Thymus (tissue), 14 donors: ENCODE measurements at places on chromosomes 5 and 9.

DNA sequence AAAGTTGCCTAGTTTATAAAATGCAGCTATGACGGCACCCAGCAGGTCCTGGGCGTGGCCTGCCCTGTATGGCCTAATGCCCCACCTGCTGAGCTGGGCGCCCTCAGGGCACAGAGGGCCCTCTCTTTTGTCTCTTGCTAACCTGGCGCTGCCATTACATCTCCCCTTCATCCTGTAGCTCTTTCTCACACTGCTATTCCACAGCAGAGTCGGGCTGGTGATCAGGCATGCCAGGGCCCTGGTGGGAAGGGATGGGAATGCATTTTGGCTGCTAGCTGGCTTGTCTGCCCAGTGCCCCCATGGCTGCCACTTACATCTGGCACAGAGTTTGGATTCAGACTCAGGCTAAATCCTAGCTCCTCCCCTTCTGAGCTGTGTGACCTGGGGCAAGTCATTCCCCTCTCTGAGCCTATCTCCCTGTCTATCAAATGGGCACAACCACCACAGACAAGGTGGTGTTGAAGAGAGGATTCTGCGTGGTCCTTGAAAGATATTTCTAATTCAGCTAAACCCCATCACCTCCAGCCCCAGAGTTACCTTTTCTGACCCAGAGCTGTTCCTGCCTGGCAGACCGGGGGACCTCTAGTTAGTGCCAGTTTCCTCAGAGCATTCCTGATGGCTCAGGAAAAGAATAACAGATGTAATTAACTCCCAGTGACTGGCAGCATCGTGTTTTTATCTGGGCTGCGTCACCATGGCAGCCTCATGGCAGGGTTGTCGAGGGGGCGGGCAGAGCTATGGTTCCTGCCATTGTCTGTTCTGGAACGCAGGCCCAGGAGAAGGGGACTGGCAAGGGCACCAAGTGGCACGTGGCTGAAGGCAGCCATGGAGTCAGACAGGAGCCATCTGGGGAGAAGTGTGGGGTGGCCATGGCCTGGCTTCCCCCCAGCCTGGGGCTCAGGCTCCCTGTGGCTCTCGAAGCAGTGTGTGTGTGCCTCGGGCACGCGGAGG lies 6.3 kb downstream of the PRR7 start:
- no peak for DNase-seq

GRCh38 chr5:39665328-39665727 lies 240.5 kb upstream of the DAB2 start:
- DNase-seq, result no peak

- no peak for DNase-seq
Observed at GRCh38 chr9:131668439-131669268, 71.2 kb downstream of the RAPGEF1 start.

- DNase-seq, result no peak
Observed at GRCh38 chr5:9524941-9525340, 20.9 kb downstream of the SEMA5A start.

DNA sequence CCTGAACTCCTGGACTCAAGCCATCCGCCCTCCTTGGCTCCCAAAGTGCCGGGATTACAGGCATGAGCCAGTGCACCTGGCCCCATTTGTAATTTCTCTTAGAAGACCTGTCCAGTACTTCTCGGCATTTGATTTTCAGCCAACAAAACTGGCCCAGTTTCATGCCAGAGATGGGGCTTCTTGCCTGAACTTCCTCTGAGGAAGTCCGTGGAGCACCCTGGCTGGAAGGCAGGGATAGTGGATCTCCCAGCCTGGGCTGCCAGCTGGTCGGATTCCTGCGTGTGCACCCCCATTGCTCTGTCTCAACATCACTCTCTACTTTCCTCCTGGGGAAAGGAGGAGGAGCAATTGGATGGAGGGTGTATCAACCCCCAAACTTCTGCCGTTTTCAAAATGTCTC lies 39.0 kb downstream of the FAM78A start:
- no peak for DNase-seq

DNA sequence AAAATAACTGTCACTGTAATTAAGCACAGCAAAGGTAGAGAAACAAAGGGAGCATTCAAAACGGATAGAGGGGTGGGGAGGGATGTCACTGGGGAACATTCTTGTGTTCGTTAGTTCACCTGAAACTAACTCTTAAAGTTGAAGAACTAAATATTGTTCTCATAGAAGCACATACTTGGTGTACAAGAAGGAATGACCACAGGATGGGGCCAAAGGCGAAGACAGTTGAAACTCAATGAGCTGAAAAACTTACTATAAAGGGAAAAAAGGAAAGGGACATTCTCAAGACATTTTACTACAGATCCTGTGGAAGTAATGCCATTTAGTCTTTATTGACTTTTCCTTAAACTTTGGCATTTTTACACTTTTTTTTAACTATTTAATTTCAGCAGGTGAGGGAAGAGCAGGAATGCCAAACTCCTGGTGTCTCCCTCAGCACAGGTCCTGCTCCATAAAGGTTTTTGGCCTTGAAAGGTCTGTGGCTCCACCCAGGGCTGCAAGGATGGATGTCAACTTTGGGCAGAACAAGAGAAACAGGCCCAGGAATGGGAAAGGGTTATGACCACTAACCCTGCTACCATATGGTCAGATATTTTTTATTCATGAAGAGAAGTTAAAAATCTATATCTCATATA lies 197.6 kb upstream of the RASA1 start:
- DNase-seq, result no peak

DNA sequence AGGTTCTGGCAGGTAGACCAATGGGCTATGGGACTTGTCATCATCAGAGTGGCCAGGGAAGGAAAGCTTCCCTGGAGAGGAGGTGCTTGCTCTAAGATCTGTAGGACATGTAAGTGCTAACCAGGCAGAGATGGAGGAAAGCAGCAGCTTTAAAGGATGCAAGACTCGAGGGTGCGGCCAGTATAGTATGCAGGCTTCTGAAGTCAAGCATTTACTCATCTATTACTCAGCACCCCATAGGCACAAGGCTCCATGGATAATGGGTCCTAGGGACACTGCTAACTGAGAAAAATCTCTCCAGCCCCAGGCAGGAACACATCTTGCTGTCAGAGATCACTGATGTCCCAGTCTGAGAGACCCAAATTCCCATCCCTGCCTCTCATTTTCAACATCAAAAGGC lies 49.7 kb downstream of the WWC1 start:
- no peak for DNase-seq

DNA sequence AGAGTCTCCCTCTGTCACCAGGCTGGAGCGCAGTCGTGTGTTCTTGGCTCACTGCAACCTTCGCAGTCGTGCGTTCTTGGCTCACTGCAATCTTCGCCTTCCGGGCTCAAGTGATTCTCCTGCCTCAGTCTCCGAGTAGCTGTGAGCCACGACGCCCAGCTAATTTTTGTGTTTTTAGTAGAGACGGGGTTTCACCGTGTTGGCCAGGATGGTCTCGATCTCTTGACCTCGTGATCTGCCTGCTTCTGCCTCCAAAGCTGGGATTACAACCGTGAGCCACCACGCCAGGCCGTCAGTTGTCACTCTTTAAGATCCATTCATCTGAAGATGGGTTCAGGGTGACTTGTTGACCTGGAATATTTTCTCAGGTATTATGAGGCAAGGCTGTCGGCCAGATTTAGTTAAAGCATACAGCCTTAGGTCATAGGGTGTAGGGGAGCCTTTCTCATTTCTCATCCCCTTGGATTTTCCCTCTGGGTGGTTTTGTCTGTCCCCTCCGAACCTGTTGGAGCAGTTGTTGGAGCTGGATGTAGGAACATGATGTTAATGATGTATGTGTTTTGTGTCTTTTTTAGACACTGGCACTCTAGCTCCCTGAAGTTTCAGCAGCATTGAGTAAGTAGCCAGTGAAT lies 1.6 kb downstream of the SLC22A5 start:
- no peak for DNase-seq

GRCh38 chr5:59746241-59746765 lies 147.2 kb downstream of the PDE4D start:
- no peak for DNase-seq

GRCh38 chr5:122882831-122883230 lies 37.4 kb downstream of the SNX24 start:
- no peak for DNase-seq

- DNase-seq, result no peak
Observed at GRCh38 chr9:122286764-122287163, 22.1 kb downstream of the MRRF start.
